Body of pancreas (tissue), 4 donors: ENCODE measurements at places on chromosomes 5 and 9. TPM values are rescaled to one million over a fixed set of nuclear protein-coding genes. Genes with fewer than 3 reads are reported as not detected.

CORO2A gene
- 0.66 TPM for total RNA-seq

OTP gene
- not detected for total RNA-seq

ECM2 gene
- 8.2 TPM for total RNA-seq

GPR150 gene
- 3.3 TPM for total RNA-seq

FGD3 gene
- total RNA-seq, result 13.2 TPM

MEGF10 gene
- total RNA-seq, result under 0.01 TPM

GLDC gene
- not detected for total RNA-seq

PCDH1 gene
- 24.9 TPM for total RNA-seq

KLF9 gene
- 38.1 TPM for total RNA-seq

PLPP7 gene
- total RNA-seq, result 2.1 TPM

NMUR2 gene
- not detected for total RNA-seq

FBXL7 gene
- total RNA-seq, result 3.1 TPM

PCDHGA8 gene
- total RNA-seq, result 4.2 TPM

TLE1 gene
- 49.5 TPM for total RNA-seq

BARX1 gene
- total RNA-seq, result 0.26 TPM

PCDHA9 gene
- 1.3 TPM for total RNA-seq

FAM151B gene
- 4.6 TPM for total RNA-seq

KCNMB1 gene
- not detected for total RNA-seq

AFAP1L1 gene
- total RNA-seq, result 5.9 TPM

PLEKHG4B gene
- total RNA-seq, result 0.99 TPM

INSL4 gene
- total RNA-seq, result not detected

CENPP gene
- total RNA-seq, result 2.3 TPM

FOXD4 gene
- total RNA-seq, result not detected

PIGO gene
- 15.0 TPM for total RNA-seq

IGIP gene
- total RNA-seq, result 16.6 TPM

SUSD1 gene
- total RNA-seq, result 7.9 TPM

SPINK4 gene
- not detected for total RNA-seq

GARIN3 gene
- total RNA-seq, result not detected

SPATA31D4 gene
- total RNA-seq, result not detected

DNAH5 gene
- 0.99 TPM for total RNA-seq

IFNA21 gene
- total RNA-seq, result not detected

TBC1D2 gene
- 3.3 TPM for total RNA-seq

KCNV2 gene
- not detected for total RNA-seq
